Stimulated activated CD8-positive, alpha-beta memory T cell treated with anti-CD3 and anti-CD28 coated beads, Interleukin-7, amount 100 ng/mL, for 24 hours (primary cell): ENCODE measurements at places on chromosomes 7 and 10.

DNA sequence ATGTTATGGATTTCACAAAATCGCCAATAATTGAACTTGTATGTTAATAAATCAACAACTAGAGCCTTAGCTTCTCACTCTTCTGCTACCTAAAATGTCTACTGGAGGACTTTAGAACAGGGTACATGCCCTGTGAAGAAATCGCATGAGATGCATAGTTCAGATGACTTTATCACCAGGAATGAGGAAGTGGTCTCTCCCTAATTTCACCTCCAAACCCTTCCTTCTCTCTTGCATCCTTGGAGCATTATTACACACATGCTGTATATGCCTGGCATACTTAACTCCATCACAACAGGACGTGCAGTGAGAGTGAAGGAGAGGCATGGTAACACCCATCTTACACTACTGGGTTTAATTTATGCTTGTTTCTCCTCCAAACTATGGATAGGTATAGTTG lies 27.8 kb downstream of the RHEB start:
- no peak for DNase-seq

GRCh38 chr10:76311752-76312636 lies 880.6 kb downstream of the LRMDA start:
- no peak for DNase-seq

DNA sequence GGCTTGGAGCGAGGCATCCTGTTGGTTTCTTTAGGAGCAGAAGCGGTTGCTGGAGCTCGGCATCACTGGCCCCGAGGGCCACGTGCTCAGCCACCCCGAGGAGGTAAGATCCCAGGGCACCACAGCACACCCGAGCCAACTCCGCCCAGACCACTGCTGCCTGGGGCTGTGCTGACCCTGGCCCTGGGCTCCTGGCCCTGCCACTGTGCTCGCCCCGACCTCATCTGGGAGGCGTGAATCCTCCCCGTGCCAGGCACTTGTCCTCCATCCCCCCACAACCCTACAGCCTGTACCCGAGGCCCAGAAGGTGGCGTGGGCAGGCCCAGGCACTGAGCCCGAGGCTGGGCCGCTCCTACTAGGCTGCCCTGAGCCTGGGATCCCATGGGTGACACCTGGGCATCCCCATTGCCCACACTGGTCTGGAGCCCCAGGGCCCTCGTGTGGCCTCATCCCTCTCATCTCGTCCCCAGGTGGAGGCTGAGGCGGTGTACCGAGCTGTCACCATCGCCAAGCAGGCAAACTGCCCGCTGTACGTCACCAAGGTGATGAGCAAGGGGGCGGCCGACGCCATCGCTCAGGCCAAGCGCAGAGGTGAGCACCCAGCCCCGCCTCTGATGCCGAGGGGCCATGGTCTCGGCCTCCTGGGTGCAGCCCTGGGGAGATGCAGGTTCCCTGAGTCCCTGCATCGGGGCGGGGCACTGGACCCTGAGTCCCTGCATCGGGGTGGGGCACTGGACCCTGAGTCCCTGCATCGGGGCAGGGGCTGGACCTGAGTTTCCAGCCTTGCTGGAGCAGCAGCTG lies 11.8 kb downstream of the DPYSL4 start:
- no peak for DNase-seq

DNA sequence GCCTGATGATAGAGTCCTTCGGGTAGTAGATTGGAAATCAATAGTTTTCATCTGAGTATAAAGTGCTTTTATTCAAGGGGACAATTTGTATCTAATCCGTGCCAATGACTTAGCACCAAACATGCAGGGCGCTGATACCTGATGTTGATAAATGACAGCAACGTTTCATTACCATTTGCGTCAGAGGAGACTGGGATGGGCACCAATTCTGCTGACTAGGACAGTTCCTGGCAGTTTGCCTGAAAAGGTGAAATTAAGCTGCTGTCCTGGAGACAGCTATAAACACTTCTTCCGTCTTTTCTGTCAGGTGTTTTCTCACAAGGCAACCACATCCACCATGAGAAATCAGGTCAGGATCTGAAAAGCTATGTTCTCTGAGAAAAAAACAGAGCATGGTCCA lies 1136.4 kb downstream of the TYW1 start:
- DNase-seq: no peak

DNA sequence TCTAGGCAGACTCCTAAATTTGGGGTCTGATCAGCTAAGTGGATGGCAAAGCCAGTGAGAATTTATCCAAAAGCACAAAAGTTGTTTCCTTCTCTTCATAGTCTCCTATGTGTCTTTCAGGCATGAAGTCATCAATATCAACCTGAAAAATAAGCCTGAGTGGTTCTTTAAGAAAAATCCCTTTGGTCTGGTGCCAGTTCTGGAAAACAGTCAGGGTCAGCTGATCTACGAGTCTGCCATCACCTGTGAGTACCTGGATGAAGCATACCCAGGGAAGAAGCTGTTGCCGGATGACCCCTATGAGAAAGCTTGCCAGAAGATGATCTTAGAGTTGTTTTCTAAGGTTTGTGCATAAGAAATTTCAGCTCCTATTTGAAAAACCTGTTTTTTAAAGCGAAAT lies 4.8 kb downstream of the GSTO1 start:
- no peak for DNase-seq
